ENCODE measurements at places on chromosomes 1 and 21.

GRCh38 chr1:225477296-225477911 lies 49.6 kb upstream of the LBR start:
- DNase-seq, result no peak

- no peak for DNase-seq
Measured at GRCh38 chr1:44829506-44830384, 13.3 kb downstream of the PTCH2 start.

- no peak for DNase-seq
Measured at GRCh38 chr1:19840228-19840627, 25.1 kb upstream of the RNF186 start.

- no peak for DNase-seq
Measured at GRCh38 chr21:36454093-36454531, 25.8 kb downstream of the CLDN14 start.

DNA sequence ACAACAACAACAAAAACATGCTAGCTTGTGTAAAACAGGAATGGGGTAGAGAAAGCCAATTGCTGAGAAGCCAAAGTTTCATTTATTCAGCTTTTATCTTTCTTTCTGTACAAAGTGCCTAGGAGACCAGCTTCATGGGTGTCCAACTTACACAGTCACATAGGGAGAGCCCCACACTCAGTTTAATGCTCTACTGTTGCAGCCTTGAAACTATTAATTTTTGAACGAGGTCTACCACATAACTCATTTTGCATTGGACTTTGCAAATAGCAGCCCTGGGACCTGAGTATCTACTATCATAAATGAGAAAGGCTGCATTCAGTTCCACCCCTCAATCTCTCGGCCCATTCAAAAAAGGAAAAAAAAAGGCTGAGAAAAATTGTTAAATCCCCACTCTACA lies 98.8 kb downstream of the ZNF644 start:
- no peak for DNase-seq

- DNase-seq, result no peak
Measured at GRCh38 chr1:43659212-43660166, 9.5 kb downstream of the KDM4A start.

GRCh38 chr1:114695430-114696058 lies at the start of gene AMPD1:
Gene AMPD1 (minus strand): TSS chr1:114695546. CDS start chr1:114695471, 75 bp downstream.
- no peak for DNase-seq

- no peak for DNase-seq
Measured at GRCh38 chr1:223405507-223405906, 12.3 kb downstream of the CCDC185 start.

- no peak for DNase-seq
Measured at GRCh38 chr1:96187020-96187419, 534.6 kb upstream of the PTBP2 start.

GRCh38 chr1:150161747-150162581 lies 12.2 kb downstream of the PLEKHO1 start:
- DNase-seq, result peak; percentile 36

All from NCI-H510A treated with DMSO at 0.1 percent for 48 hours (cell line).